ENCODE measurements at places on chromosomes 4 and X.

- no peak for ATAC-seq
These were observed 274.3 kb upstream of the NR3C2 start for GRCh38 chr4:148716431-148717052.

DNA sequence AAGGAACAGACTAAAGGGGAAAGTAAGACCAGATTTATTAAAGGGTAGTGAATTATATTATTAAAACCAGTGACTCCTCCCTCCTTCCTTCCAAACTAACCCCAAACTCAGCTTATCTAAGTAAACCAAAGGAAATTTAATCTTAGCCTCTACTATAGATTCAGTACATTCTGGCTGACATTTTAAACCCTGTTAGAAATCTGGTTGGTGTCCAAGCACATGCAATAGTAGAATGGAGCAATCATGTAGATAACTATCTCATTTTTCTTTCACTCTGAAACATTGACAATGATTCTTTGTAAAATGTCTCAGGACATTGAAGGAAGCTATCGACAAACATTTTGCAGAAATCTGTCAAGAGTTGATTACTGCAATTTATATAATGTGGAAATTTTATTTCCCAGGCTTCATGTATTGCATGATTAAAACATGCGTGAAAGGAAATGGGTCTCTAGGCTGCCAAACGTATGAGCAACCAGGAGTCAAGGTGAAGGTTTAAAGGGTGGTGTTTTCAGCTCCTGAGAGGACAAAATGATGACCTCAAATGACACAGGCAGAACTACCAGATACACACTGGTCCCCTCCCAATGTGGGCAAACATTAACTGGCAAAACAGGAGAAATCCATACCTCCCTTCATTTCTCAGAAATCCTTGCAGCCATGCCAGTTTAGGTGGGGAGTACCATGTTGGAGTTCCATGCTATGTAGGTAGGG lies 58.2 kb upstream of the RBM47 start:
- ATAC-seq = no peak

GRCh38 chr4:93475730-93476129 lies 352.8 kb upstream of the ATOH1 start:
- ATAC-seq = no peak

- no peak for ATAC-seq
These were observed 1562.5 kb upstream of the ADGRL3 start for GRCh38 chr4:59637596-59637995.

- ATAC-seq = peak; percentile 84
These were observed 37.4 kb upstream of the SPON2 start for GRCh38 chr4:1209821-1210220.

DNA sequence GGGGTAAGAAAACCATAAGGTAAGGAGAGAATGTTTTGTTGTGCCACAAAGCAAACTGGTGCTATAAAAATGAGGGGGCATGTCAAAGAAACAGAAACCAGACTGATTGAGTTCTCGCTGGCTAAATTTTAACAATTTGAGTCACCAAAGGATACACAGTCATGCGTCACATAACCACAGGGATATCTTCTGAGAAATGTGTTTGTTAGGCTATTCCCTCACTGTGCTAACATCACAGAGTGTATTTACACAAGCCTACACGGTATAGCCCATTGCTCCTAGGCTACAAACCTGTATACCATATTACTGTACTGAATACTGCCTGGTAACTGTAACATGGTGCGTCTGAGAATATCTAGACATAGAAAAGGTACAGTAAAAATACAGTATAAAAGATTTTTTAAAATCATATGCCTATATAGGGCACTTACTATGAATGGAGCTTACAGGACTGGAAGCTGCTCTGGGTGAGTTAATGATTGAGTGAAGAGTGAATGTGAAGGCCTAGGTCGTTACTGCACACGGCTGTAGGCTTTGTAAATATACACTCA lies 50.1 kb downstream of the FBXW7 start:
- ATAC-seq = peak; percentile 27

Data from motor neuron (in vitro differentiated cells).